HEK293T (cell line): ENCODE measurements at places on chromosomes 2 and 18.

DNA sequence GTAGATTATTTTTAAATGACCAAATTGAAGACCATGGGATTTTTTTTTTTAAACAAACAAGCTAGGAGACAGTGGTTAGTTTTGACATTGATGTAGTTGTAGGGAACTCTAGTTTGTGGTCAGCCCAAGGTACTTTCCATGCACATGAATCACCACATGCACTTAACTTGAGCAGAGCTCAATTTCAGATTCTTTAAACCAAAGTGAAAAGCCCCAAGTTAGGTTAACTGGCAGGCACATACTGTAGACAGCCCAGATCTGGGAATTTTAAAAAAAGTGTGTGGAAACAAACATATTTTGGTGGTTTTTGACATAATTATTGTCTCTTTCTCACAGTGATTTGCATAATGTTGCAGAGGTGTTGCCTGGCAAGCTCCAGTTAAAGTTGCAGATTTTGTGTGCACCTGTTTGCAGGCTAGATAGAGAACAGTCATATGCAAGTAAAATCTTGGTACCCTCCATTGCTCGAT, 88.4 kb downstream of the BCL2L11 start:
- DNase-seq = no peak

- no peak for DNase-seq
Observed at GRCh38 chr2:239251971-239252370, 148.8 kb downstream of the HDAC4 start.

DNA sequence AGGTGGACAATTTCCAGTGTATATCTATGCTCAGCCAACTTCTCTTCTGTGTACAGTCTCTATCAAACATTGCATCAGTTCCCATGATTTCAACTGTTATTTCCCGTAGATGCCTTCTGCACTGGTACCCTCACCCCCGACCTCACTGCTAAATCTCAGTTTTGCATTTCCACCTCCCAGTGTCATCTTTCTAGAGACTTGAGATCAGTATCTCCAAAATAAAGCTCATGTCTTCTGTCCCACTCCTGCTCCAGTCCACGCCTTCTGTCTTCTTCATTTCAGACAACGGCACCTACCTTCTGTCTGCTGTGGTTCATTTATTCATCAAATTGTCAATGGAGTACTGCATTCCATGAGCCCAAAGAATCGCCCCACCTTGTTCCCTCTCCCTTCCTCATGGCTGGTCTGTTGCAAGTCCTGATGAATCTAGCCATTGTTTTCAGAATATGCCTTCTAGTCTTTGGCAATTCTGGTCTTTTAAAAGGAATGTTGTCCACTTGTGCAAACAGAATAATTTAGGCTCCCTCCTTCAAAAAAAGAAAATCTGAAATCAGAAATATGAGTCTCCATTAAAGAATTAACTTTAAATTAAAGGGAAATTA, 23.3 kb upstream of the NPAS2 start:
- DNase-seq = no peak

GRCh38 chr2:188966079-188966571, 8.0 kb upstream of the COL3A1 start:
- no peak for DNase-seq

- no peak for DNase-seq
Observed at GRCh38 chr2:238591732-238592131, 165.0 kb downstream of the ASB1 start.

DNA sequence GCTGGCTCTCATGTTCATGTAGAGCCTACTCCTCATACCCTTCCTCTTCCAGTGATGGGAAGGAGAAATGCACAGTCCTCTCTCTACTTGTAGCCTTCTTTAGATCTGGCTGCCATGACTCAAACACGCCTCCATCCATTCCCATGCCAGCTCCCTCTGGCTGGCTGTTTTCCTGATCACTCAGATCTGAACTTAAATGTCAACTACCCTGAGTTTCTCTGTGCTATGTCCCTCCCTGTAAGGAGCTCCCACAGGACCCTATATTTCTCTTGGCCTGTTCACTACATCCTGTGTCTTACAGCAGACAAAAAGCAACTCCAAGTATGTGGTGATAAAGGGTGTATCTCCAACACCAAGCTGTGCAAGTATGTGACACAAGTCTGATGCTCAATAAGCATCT, 152.4 kb downstream of the TCF4 start:
- no peak for DNase-seq

- no peak for DNase-seq
Observed at GRCh38 chr18:79242246-79242645, 153.5 kb upstream of the NFATC1 start.

DNA sequence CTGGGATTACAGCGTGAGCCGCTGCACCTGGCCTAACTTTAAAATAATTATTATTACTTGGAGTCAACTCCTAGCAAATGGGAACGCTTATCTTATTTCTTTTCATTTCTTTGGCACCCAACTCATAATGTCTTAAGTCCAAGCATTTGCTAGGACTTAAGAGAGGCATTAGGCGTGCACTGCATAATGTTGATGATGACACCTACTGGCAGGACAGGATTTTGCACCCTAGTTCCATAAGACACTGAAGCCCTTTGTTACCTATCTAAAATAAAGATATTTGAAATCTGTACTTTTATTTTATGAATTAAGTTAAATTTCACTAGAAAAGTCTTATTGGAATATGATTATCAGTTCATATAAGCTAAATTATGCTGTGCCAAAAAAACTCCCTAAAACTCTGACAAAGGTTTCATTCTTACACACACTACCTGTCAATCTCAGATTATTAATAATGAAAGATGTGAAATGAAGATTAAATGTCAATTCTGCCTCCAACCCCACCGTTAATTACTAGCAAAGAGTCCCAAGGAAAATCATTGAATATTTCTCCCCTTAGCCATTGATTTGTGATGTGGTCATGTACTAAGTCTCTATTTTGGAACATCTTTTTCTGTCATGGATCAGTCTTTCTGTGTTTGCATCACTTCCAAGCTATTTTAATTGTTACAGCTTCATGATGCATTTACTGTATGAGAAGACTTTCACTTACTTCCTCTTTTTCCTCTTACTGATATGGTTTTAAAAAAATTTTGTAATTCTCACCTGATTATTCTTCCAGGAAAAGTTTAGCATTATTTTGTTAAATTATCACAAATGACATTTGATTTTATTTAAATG, 12.7 kb upstream of the CDH2 start:
- peak; percentile 50 for DNase-seq

DNA sequence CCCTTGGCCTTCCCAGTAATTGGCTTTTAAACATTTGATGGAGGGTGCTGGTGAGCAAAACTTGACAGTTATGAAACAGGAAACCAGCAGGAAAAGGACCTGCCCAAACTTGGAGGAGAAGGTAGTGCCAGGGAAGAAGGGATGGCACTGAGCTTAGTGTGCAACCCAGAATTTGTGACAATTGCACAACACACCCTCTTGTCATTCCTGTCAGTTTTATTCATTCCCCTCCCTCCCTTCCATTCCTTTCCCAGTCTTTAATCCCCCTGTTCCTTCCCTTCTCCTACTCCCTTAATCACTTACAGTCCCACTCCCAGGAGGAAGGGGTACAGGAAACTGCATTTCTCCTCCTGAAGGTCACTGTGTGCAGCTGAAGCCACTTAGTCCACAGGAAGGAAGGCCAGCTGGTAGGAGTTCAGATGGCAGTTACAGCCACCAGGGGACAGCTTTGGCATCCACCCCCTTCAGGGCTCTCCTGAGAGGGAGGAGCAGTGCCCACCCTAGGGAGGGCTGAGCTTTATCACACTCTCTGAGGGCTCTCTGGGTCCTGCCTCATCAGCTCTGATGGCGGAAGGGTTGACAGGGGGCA, 24.0 kb upstream of the SIGLEC15 start:
- DNase-seq = no peak

DNA sequence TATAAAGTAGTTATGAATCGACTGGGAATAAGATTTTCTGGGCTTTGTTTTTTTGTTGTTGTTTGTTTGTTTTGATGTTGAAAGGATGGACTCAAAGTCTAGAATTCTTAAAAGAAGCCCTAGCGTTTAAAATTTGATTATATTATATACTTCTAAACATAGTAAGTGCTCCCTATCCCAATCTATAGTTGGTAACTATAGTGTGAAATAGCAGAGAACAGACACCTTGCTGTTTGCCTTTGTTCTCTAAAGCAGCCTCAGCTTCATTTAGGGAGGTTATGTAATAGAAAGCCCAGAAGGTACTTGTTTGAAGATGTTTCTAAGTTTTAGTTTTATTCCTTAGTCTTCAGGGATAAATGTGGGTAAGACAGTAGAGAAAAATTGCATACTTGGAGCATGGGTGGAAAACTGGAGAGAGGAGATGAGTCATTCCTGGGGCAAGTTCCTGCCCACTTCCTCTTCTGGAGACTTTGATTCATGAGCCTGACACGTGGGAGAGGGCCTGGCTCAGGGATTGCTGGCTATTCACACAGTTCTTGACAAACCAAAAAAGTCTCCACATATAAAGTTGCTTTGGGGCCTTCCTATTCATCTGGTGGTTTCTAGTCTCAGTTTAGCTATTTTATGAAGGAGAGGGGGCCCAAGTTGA, 131.9 kb downstream of the MYO1B start:
- peak; percentile 60 for DNase-seq

GRCh38 chr2:152924722-152925121, 206.3 kb downstream of the ARL6IP6 start:
- no peak for DNase-seq
